Tibial artery (tissue), 4 donors: ENCODE measurements at places on chromosomes 5 and 9.

DNA sequence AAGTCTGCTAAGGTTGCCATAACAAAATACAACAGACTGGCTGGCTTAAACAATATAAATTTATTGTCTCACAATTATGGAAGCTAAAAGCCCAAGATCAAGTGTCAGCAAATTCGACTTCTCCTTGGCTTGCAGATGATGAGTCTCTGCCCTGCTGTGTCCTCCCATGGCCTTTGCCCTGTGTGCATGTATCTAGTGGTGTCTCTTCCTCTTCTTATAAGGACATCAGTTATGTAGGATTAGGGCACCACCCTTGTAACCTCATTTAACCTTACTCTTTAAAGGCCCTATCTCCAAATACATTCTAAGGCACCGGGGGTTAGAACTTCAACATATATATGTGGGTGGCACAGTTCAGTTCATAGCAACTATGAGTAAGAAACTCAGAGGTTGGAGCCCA, 157.9 kb upstream of the RASA1 start:
- no peaks in the 10 kb centered on the region for H3K4me1 ChIP-seq
- no peak overlapping the region for H3K4me3 ChIP-seq
- H3K27me3 ChIP-seq = no peaks in the 10 kb centered on the region
- no peak for DNase-seq
- no peaks in the 10 kb centered on the region for H3K36me3 ChIP-seq

- H3K4me3 ChIP-seq = no peak overlapping the region
- no peaks in the 10 kb centered on the region for H3K4me1 ChIP-seq
- no peaks in the 10 kb centered on the region for H3K27me3 ChIP-seq
Observed at GRCh38 chr5:41600731-41601130, 90.3 kb upstream of the PLCXD3 start.

DNA sequence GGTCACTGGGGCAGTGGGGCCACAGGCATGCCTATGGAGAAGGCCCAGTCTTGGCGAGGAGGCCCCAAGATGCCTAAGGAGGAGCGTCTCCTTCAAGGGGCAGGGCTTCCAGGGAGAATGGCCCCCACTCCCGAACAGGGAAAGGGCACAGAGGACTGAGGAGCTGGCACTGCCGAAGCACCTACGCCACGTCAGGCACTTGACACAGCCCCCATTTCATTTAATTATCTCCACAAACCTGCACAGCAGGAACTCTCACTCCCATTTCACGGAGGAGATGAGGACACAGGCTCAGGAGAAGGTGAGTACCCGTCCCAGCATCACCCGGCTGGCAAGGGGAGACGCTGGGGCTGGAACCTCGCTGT, 26.0 kb downstream of the EGR1 start:
- no peaks in the 10 kb centered on the region for H3K4me1 ChIP-seq
- peak overlapping the region; percentile 51 for H3K4me3 ChIP-seq
- no peak overlapping the region for H3K27ac ChIP-seq
- H3K36me3 ChIP-seq = no peaks in the 10 kb centered on the region

DNA sequence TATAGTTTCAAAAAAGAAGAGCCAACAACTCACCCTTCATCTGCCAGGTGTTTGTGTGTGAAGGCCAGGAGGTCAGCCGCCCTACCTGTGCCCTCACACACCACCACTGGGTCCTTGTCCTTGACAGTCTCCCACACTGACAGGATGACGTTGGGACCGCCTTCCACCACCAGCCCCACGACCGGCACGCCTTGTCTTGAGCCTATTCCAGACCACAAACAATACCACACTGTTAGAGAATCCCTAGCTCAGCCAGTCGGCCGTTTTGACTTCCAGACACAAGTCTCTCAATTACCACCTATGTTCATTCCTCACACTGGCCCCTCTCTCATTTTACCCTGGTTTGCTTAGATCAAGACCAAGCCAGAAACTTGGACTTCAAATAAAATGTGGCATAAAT, 66.1 kb downstream of the TRPM6 start:
- no peaks in the 10 kb centered on the region for H3K4me1 ChIP-seq
- DNase-seq = no peak
- H3K27me3 ChIP-seq = no peaks in the 10 kb centered on the region
- no peak overlapping the region for H3K4me3 ChIP-seq
- no peaks in the 10 kb centered on the region for H3K36me3 ChIP-seq

GRCh38 chr5:152147286-152147685, 222.6 kb upstream of the GLRA1 start:
- H3K4me3 ChIP-seq = no peak overlapping the region
- no peak overlapping the region for H3K27ac ChIP-seq
- H3K36me3 ChIP-seq = no peaks in the 10 kb centered on the region
- no peaks in the 10 kb centered on the region for H3K4me1 ChIP-seq
- no peak for DNase-seq

GRCh38 chr5:18967637-18968036, 1020.4 kb downstream of the CDH18 start:
- no peaks in the 10 kb centered on the region for H3K36me3 ChIP-seq
- no peak overlapping the region for H3K4me3 ChIP-seq
- no peak overlapping the region for H3K27ac ChIP-seq
- H3K27me3 ChIP-seq = no peaks in the 10 kb centered on the region
- no peaks in the 10 kb centered on the region for H3K4me1 ChIP-seq

- no peaks in the 10 kb centered on the region for H3K4me1 ChIP-seq
- no peak overlapping the region for H3K4me3 ChIP-seq
Observed at GRCh38 chr5:53333160-53333559, 147.3 kb upstream of the FST start.

- H3K27ac ChIP-seq = no peak overlapping the region
- H3K4me1 ChIP-seq = no peaks in the 10 kb centered on the region
- H3K36me3 ChIP-seq = no peaks in the 10 kb centered on the region
- no peak overlapping the region for H3K4me3 ChIP-seq
Observed at GRCh38 chr5:773517-774264, 10.8 kb downstream of the ZDHHC11B start.

DNA sequence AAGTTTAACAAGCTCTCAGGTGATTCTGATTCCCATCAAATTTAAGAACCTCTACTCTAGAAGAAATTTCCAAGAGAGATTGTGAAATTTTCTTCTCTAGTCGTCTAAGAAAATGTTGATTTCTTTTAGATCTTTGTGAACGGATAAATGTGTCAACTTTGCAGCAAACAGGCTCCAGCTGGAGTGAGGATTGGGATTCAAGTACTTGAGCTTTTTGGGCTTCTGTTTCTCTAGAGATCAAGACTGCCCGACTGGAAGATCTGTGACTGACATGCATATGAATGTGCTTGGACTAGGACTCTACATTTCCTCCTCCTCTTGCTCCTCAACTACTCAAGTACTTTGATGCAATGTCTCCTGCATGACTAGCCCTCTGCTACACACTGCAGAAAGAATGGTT, 388.3 kb downstream of the TMEM38B start:
- H3K36me3 ChIP-seq = no peaks in the 10 kb centered on the region
- no peaks in the 10 kb centered on the region for H3K4me1 ChIP-seq
- no peak overlapping the region for H3K4me3 ChIP-seq
- H3K27me3 ChIP-seq = no peaks in the 10 kb centered on the region
- no peak for DNase-seq
- H3K27ac ChIP-seq = no peak overlapping the region

DNA sequence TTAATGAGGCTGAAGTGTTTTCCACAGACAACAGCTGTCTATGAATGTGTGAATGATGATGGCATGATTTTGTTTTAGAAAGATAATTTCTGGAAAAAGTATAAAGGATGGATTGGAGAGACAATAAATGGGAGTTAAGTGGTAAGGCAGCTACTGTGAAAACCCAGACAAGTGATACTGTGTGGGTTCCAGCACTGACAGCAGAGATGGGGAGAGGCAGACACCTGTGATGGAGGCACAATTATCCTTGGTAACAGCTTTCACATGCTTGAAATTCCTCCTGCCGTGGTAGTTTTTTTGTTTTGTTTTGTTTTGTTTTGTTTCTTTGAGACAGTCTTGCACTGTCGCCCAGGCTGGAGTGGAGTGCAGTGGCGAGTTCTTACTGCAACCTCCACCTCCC, 189.3 kb downstream of the DEPDC1B start:
- H3K4me3 ChIP-seq = no peak overlapping the region
- H3K27ac ChIP-seq = no peak overlapping the region
- H3K36me3 ChIP-seq = no peaks in the 10 kb centered on the region
- DNase-seq = no peak
- peaks cover 9% of the 10 kb centered on the region for H3K4me1 ChIP-seq

GRCh38 chr9:72476617-72477437, 44.6 kb upstream of the TMC1 start:
- no peaks in the 10 kb centered on the region for H3K4me1 ChIP-seq
- H3K27me3 ChIP-seq = no peaks in the 10 kb centered on the region
- H3K4me3 ChIP-seq = no peak overlapping the region
- no peak overlapping the region for H3K27ac ChIP-seq
- H3K36me3 ChIP-seq = no peaks in the 10 kb centered on the region
- no peak for DNase-seq

DNA sequence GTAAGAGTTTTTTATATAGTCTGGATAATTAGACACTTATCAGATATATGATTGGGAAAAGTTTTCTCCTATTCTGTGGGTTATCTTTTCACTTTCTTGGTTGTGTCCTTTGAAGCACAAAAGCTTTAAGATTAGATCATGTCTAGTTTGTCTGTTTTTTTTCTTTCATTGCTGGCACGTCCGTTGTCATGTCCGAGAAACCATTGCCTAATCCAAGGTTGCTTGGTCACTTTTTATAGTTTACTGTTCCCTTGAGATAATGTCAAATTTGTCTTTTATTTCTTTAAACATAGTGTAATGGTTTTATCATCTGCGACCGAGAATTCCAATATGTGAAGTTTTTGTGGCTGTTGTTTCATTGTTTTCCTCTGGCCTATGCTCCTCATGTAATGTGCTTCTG, 28.8 kb downstream of the GARNL3 start:
- no peaks in the 10 kb centered on the region for H3K27me3 ChIP-seq
- H3K36me3 ChIP-seq = no peaks in the 10 kb centered on the region
- H3K4me3 ChIP-seq = no peak overlapping the region
- no peak for DNase-seq
- peak overlapping the region; percentile 71 for H3K27ac ChIP-seq

GRCh38 chr9:93094658-93095204, 1.3 kb upstream of the CARD19 start:
- H3K27ac ChIP-seq = peak overlapping the region; percentile 97
- DNase-seq = peak; percentile 77
- H3K36me3 ChIP-seq = no peaks in the 10 kb centered on the region
- H3K4me3 ChIP-seq = peak overlapping the region; percentile 64

- no peaks in the 10 kb centered on the region for H3K4me1 ChIP-seq
- H3K27me3 ChIP-seq = no peaks in the 10 kb centered on the region
- DNase-seq = no peak
- H3K36me3 ChIP-seq = no peaks in the 10 kb centered on the region
- H3K27ac ChIP-seq = no peak overlapping the region
Observed at GRCh38 chr9:21728781-21729180, 73.7 kb upstream of the MTAP start.

GRCh38 chr9:68429631-68430030, 73.2 kb downstream of the PGM5 start:
- no peak for DNase-seq
- H3K27ac ChIP-seq = peak overlapping the region; percentile 64
- H3K4me1 ChIP-seq = no peaks in the 10 kb centered on the region
- no peak overlapping the region for H3K4me3 ChIP-seq
- no peaks in the 10 kb centered on the region for H3K27me3 ChIP-seq

GRCh38 chr5:122844136-122844909, 1.1 kb upstream of the SNX24 start:
- H3K4me1 ChIP-seq = peaks cover 22% of the 10 kb centered on the region
- peak overlapping the region; percentile 84 for H3K4me3 ChIP-seq
- no peak for DNase-seq
- peak overlapping the region; percentile 83 for H3K27ac ChIP-seq
- H3K36me3 ChIP-seq = no peaks in the 10 kb centered on the region

- peaks cover 25% of the 10 kb centered on the region for H3K4me1 ChIP-seq
- H3K4me3 ChIP-seq = no peak overlapping the region
- H3K27ac ChIP-seq = no peak overlapping the region
Observed at GRCh38 chr5:107633171-107633901, 37.4 kb downstream of the EFNA5 start.

GRCh38 chr9:114258866-114259797, 63.8 kb upstream of the ORM1 start:
- no peak for DNase-seq
- H3K4me3 ChIP-seq = no peak overlapping the region
- no peaks in the 10 kb centered on the region for H3K27me3 ChIP-seq
- no peak overlapping the region for H3K27ac ChIP-seq
- H3K36me3 ChIP-seq = no peaks in the 10 kb centered on the region
- no peaks in the 10 kb centered on the region for H3K4me1 ChIP-seq
